ENCODE measurements at places on chromosomes 4 and X.
A peak's percentile ranks its signal among the peaks of the same experiment; 100 is the strongest.

- no peak for DNase-seq
Observed at GRCh38 chr4:107579099-107579498, 140.9 kb downstream of the PAPSS1 start.

DNA sequence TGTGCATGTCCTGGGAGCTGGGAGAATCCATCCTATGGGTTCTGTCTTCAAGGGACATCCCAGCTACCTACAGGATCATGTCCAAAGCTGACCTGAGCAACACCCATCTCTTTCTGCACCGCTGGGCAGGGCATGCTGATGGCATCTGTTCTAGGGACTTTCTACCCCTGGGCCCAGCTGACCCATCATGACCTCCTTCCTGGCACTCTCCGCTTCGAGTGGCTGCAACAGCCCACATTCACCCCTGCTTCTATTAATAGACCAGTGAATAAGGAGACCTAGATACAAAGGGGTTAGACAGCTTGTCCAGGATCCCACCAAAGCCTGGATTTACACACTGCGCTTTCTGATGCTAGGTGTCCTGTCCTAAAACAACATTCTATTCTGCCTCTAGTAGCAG lies 44.6 kb upstream of the GPR173 start:
- DNase-seq: no peak

DNA sequence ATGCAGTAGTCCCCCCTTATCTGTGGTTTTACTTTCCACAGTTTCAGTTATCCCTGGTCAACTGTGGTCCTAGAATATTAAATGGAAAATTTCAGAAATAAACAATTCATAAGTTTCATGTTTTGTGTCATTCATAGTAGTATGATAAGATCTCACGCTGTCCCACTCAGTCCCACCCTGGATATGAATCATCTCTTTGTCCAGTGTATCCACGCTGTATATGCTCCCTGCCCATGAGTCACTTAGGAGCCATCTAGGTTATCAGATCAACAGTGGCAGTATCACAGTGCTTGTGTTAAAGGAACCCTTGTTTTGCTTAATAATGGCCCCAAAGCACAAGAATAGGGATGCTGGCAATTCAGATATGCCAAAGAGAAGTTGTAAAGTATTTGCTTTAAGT lies 16.2 kb upstream of the SYTL4 start:
- DNase-seq: no peak

DNA sequence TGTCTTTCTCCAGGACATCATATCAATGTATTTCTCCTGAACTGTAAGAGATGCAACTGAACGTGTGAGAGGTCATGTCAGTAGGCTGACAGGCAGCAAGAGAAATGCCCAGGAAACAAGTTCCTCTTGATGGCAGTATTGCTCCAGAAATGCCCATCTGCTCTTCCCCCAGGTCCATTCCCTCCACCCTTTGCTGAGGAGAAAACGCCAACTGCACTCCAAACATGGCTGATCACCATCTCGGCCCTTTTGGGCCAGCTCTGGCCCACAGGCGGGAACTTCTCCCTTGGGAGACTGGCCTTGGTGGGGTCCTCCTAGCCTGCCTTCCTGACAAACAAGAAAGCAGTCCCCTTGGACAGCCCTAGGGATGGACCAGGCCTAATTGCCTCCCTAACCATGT lies 276.5 kb upstream of the AGTR2 start:
- peak; percentile 15 for DNase-seq

DNA sequence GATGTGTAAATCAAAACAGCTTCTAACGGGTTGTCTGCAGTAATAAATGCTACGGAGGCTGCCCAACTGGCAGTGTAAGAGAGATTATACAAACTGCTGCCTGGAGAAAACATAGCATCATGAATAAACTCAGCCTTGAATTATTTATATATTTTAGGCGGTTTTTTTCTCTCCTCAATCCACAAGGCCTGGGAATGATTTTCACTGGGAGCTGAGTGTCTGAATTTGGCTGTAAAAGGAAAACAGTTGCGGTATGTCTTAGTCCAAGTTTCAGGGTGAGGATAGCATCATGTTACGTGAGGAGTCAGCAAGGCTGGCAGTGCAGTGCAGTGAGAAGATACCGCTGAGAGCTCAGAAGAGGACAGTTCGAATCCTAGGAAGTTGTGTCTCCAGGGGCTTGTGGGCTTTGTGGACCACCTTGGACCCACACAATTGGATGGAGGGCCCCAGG lies 291.5 kb upstream of the BOD1L1 start:
- no peak for DNase-seq

DNA sequence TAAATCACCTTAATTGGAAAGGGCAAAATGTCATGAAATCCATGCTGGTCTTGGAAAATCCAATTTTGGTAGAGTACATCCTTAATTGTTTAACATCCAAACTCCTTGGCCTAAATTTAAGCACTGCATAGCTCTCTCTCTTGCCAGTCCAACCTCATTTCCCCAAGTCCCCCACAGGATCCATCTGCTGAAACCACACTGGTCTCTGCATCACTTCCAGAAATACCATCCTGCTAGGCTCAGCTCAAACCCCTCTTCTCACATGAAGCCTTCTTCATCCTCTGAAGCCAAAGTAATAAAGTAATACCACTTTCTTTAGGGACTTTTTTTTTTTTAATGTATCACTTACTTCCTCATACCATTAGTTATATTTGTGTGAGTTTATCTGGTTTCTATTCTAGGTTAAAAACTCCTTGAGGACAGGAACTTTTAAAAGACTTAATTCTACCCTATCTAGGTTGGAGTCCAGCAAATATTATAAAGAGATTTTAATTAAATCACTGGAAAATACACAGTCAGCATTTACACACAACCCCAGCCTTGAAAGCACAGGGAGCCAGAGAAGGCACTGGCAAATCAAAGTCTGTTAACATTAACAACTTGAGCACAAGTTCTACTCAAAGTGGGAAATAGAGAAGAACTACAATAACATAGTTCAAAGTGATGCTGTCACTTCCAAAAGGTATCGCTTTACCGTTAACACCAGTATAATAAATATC lies 16.7 kb upstream of the KLF3 start:
- DNase-seq: no peak

- no peak for DNase-seq
Observed at GRCh38 chrX:134846042-134846441, 144.7 kb upstream of the SMIM10 start.

GRCh38 chrX:114583646-114584374 lies at the start of gene HTR2C:
TSS of gene HTR2C (plus strand) at chrX:114584086. CDS start at chrX:114726937, 142,851 bp downstream.
- DNase-seq: no peak

- no peak for DNase-seq
Observed at GRCh38 chr4:124389591-124389990, 322.9 kb downstream of the ANKRD50 start.

GRCh38 chr4:114378305-114378903 lies 220.2 kb upstream of the UGT8 start:
- DNase-seq: no peak

- DNase-seq: no peak
Observed at GRCh38 chrX:10103023-10103422, 53.8 kb upstream of the CLCN4 start.

GRCh38 chr4:12165616-12166015 lies 736.9 kb upstream of the HS3ST1 start:
- DNase-seq: no peak

- DNase-seq: no peak
Observed at GRCh38 chr4:39636531-39637184, 2.0 kb downstream of the SMIM14 start.

GRCh38 chr4:76301775-76302162 lies 4.8 kb upstream of the STBD1 start:
- DNase-seq: no peak

GRCh38 chr4:149723065-149723464 lies 92.6 kb downstream of the IQCM start:
- DNase-seq: no peak

DNA sequence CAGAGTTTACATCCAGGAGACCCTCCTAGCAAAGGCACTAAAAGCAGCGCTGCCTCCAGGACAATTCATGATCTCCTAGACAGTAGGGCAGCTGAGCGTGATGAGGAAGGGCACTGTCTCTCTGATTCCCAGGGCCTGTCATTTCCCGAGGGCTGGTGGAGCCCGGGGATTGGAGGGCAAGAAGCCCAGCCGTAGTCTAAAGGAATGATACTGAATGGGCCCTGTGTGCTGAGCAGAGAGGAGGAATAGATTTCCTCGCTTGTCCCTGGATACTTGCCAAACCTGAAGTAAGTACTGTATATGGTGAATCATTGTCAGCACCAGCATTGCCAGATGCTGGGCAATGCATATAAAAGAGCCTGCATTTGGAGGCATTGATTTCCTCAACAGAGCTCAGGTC lies 88.0 kb upstream of the SLITRK2 start:
- no peak for DNase-seq

GRCh38 chr4:118034053-118034785 lies at the start of gene NDST3:
TSS of gene NDST3 (plus strand) at chr4:118034486. CDS start at chr4:118053911, 19,425 bp downstream.
- peak; percentile 59 for DNase-seq

- DNase-seq: no peak
Observed at GRCh38 chr4:83046693-83047473, 11.9 kb downstream of the COPS4 start.

GRCh38 chr4:37604461-37604860 lies 81.7 kb downstream of the RELL1 start:
- no peak for DNase-seq

DNA sequence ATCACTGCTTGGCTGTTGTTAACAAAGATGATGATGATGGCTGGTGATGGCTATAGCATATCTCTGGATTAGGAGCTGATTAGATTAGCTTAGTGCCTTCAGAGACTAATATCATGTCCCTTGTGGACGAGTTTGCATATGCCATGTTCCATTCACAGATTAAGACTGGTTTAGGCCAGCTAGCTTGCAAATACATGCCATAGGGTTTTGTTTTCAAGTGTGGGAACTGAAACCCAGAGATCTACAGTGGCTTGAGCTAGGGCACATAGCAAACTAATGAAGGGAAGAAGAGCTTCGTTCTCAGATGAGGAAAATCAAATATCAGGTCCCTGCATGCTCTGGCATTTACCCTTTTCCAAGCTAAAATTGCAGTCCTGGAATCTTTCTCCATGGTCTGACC lies 492.3 kb downstream of the MAGEE1 start:
- no peak for DNase-seq

DNA sequence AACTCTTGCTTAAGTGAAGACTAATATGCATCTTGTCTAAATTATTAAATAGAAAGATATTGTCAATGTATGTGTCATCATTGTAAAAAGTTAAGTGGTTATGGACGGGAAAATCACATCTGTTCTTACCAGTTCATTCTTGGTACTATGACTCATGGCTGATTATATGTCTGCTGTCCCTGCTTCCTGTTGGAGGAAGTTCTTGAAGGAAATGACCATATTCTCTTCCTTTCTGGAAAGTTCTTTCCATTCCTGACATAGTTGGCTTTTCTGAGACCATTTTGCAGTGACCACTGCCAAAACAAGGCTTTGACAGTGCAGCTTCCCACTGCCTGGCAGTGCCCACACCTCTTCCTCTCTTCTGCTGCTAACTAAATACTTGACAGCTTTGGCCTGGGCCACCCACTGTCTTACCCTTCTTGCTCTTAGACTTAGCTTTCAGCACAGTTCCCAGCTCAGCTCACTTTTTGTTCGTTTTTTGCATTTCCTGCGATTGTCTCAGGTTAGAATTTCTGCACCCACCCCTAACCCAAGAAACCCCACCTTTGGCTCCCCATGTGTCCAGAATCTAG lies 13.2 kb upstream of the CLDN24 start:
- no peak for DNase-seq

DNA sequence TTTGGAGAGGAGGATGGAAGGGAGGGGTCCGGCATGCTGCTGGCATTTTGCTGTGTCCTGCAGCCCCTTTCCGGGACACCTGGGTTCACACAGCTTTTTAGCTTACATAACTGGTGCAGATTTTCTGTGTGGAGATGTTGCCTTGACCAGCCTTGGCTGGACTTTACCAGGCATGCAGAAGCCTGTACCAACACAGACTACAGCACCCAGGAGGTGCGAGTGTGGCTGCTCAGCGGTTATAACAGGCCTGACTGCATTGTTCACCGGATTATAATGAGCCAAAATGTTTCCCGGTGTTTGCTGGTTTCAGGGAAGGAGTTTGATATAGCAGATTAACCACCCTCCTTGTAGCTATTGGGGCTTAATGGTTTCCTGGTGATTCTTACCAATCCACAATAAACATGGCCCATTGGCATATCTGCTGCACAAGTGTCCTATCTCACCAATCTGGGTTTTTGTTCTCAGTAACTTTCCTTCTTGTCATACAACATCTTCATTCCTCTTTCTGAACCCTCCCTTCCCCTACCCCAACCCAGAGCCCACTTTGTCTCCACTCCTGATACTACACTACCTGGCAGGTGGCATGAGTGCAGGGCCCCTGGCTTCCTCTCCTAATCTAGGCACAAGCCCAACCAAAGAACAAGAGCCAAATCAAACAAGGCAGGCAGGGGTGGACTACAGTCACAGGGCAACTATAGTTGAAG lies 3.9 kb downstream of the RPL10 start:
- no peak for DNase-seq
